ENCODE measurements at places on chromosomes 5 and 9.

GRCh38 chr9:130405657-130406257, 39.0 kb upstream of the ASS1 start:
- DNase-seq = no peak

DNA sequence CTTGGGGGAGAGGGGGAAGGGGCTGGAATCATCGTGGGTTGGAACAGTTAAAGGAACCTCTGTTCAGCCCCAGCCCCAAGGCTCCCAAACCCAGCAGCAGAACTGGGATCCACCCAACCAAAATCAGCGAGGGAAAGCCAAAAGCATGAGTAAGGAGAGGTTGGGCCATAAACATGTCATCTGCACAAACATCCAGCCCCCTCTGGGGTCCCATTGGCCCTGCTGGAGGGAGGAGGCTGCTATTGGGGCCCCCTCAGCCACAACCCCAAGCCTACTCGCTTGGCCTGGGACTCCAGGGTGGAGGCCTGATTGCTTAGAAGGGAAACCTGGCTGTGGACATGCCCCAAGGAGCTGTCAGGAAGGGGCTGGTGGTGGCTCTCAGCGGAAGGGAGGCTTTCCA, 154.9 kb downstream of the FGF18 start:
- DNase-seq = no peak

- DNase-seq = no peak
Measured at GRCh38 chr9:32128546-32128945, 255.9 kb upstream of the ACO1 start.

- peak; percentile 14 for DNase-seq
Measured at GRCh38 chr5:155728857-155729683, 597.9 kb upstream of the SGCD start.

DNA sequence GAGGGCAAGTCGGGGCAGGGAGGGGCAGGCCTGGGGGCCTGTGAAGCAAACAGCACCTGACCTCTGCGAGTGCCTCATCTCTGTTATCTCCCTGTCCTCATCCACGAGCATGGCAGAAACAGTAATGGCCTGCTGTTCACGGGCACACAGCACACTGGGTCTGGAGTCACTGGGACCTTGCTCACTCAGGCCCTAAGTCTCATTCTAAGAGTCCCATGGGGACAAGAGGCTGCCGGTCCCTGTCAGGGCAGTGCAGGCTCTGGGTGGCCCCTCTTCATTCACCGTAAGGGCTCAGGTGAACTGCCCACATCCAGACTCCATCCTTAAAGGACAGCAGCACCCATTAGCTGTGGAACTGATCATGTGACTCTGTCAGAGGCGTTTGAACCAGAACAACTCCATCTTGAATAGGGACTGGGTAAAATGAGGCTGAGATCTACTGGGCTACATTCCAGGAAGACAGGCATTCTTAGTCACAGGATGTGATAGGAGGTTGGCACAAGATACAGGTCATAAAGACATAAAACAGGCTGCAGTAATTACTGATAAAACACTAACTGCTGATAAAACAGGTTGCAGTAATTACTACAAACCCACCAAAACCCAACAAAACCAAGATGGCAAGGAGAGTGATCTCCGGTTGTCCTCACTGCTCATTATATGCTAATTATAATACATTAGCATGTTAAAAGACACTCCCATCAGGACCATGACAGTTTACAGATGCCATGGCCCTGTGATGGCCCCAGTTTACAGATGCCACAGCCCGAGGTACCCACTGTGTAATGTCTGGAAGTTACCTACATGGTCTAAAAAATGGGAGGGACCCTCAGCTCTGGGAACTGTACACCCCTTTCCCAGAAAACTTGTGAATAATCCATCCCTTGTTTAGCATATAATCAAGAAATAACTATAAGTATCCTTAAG, 28.7 kb downstream of the BICD2 start:
- no peak for DNase-seq

- no peak for DNase-seq
Measured at GRCh38 chr5:140349244-140349643, 2.8 kb upstream of the HBEGF start.

DNA sequence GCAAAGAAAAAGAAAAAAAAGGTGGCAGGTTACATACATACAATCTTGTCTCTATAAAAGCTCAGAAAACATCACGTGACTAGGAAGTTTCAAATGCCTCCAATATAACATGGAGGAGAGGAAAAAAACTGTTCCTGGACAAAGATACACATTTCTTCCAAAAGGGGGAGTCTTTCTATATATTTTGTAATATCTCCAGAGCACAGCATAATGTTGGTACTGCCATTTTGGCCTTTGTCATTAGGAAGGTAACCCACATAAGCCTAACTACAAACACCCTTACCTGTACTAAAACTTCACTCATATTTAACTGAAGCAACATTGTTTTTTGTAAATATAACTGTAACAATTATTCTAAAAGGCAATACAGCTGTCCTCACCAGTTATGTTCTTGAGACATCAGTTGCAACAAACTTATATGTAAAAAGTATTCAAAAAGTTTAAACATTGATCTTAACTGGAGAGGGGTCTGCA, 1.2 kb upstream of the BTF3 start:
- peak; percentile 58 for DNase-seq

GRCh38 chr9:93117924-93118862, 15.9 kb downstream of the NINJ1 start:
- no peak for DNase-seq

GRCh38 chr9:106146066-106146840, 451.9 kb downstream of the TMEM38B start:
- no peak for DNase-seq

GRCh38 chr9:84970432-84970831, 300.9 kb downstream of the NTRK2 start:
- peak; percentile 49 for DNase-seq

DNA sequence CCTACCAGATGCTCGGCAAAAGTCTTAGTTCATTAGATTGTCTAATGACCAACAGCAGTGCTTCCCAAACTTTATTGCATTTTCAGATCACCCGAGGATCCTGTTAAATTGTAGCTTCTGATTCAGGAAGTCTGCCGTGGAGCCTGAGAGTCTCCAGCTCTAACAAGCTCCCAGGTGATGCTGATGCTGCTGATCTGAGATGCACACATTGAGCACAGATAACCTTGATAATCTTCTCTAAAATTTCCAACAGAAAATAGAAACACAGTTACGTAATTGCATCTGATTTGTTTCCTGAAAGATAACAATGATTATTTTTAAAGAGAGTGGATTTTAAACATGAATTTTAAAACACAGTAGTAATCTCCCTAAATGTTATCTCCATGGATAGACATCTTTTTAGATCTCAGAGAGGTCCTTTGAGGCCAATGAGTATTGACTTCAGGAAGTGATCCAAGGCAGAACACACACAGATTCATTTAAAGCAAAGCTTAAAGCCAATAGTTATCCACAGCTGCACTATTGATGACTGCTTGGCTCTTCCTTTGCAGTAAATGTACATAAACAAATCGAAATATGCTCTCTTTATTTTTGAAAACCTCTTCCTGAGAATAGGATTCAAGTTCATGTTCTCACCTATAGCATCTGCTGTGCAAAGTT, 122.8 kb upstream of the TNPO1 start:
- DNase-seq = no peak

DNA sequence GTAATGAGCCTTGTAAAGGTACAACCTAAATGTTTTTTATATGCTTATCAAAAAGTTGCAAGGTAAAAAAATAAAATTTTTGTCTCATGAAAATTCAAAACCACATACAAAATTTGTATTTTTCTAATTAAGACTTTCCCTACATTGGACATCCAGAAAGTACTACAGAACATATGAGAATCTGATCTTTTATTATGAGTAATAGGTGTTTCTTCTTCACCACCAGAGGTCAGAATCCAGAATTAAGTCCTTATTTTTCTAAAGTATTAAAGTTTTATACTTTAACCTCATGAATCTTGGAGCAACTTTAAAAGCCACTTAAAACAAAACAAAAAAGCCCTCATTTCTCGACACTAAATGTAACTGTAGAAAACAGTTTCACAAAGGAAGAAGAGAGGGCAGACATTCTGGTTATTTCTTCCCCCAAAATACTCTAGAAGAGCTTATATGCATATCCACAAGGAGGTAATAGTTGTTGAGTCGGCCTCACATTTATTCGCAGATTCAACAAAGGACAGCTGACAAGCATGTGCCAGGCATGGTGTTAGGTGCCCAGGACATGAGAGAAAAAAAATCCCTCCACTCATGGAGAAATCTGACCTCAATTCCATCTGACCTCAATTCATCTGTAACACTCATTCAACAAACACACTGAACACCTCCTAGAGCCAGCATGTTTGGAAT, 69.3 kb downstream of the MLLT3 start:
- no peak for DNase-seq

- no peak for DNase-seq
Measured at GRCh38 chr9:109335121-109335520, 14.3 kb upstream of the EPB41L4B start.

- DNase-seq = no peak
Measured at GRCh38 chr5:12016159-12016746, 112.0 kb upstream of the CTNND2 start.

DNA sequence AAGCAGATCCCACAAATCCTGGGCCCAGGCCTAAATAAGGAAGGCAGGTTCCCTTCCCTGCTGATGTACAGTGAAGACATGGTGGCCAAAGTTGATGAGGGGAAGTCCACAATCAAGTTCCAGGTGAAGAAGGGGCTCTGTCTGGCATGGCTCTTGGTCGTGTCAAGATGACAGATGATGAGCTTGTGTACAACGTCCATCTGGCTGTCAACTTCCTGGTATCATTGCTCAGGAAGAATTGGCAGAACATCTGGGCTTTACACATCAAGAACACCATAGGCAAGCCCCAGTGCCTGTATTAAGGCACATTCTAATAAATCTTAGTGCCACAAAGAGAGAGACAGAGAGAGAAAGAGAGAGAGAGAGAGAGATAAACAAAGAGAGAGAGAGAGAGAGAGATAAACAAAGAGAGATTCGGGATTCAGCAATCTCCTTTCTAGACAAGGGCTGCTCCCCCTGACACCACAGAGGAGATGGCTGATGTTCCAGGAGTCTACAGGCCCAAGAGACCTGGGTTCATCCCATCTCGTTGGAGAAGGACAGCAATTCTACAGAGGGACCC, 45.5 kb upstream of the HSPA9 start:
- DNase-seq = no peak

- no peak for DNase-seq
Measured at GRCh38 chr5:73797132-73797510, 171.1 kb downstream of the ARHGEF28 start.

GRCh38 chr9:30048396-30048795, 2336.0 kb upstream of the ACO1 start:
- DNase-seq = no peak

DNA sequence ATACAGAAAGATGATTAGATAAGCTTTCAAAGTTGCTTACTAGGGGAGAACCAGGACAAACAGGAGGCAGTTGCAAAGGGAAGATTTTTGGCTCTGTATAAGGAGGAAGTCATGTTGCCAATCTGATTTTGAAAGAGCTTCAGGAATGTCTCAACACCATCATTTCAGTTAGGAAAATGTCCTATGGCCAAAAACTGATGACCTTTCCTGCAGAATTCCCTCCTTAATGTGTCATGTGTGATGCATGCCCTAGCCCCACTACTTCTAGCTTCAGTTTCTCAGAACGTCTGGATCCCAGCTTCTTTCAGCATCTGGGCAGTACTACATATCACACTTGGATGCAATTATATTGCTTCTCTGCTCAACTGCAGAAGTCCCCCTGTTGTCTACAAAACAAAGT, 211.5 kb upstream of the NREP start:
- DNase-seq = no peak

GRCh38 chr5:179836225-179837019, 15.7 kb downstream of the SQSTM1 start:
- no peak for DNase-seq

DNA sequence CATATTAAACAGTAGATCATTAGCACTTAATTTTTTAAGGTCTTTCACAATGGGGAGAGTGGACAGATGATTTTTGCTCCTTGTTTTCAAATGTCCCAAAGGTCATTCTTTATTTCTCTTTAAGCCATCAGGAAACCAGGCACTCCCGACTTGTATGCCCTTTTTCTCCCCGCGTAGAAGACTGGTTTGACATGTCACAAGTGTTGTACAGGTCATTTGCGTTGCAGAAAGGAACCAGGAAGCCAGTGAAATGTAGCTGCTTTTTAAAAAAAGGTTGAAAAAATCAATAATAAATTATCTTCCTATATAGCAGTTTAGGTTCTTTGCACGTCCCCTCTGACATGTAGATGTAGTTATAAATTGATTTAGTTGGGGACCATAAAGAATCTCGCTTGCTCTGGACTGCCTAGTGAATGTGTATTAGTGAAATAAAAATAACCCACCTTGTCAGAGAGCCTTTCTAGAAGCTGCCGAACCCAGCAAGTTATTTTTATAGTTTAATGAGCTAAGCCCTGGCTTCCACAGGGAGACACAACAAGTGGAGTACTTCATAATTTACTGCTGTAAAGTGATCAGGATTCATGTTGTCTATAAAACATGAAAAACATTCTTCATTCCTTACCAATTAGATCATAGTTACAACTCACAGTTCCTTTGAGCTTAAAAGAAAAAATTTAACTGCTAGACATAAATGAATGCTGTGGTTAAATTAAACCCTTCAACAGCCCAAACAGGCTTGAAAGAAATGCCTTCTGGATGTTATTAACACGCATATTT, 404.6 kb downstream of the CSNK1G3 start:
- peak; percentile 35 for DNase-seq

GRCh38 chr9:71384343-71384742, 262.9 kb upstream of the TRPM3 start:
- no peak for DNase-seq

DNA sequence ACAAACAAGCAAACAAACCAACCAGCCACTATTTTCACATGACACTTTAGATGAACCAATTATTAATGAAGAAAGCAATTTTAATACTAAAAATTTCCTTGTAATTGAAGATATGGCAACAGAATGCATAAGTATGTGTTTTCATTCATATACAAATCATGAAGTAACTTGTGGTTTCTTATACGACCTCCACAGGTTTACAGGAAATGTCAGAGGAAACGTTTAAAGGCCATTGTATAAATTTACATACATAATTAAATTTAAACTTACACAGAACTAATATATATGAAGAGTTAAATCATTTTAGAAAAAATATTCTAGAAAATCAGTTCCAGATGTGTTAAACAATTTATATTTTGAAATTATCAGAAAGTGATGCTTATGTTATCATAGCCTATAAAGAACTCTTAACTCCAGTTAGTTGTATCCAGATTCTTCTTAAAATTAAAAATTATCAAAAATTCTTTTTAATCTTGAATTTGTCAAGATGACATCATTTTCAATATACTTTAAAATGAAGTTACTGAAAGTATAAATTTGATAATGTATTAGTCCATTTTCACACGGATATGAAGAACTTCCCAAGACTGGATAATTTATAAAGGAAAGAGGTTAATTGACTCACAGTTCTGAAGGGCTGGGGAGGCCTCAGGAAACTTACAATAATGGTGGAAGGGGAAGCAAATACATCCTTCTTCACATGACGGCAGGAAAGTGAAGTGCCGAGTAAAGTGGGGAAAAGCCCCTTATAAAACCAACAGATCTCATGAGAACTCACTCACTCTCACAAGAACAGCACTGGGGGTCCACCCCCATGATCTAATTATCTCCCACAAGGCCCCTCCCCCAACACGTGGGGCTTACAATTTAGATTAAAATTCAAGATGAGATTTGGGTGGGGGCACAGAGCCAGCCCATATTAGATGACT, 192.0 kb downstream of the PIK3R1 start:
- DNase-seq = no peak

GRCh38 chr5:135502836-135503520, 32.8 kb downstream of the NEUROG1 start:
- DNase-seq = no peak

GRCh38 chr9:37508834-37509206, 23.1 kb downstream of the POLR1E start:
- no peak for DNase-seq

- DNase-seq = peak; percentile 11
Measured at GRCh38 chr9:109411798-109412352, 86.2 kb downstream of the PTPN3 start.

All from urothelium cell line (cell line).